ENCODE measurements at places on chromosomes 6 and 20. TPM values are rescaled to one million over a fixed set of nuclear protein-coding genes. Genes with fewer than 3 reads are reported as not detected.

GRCh38 chr6:103080497-103080896 lies 1687.0 kb downstream of the GRIK2 start:
- no peak for DNase-seq

DNA sequence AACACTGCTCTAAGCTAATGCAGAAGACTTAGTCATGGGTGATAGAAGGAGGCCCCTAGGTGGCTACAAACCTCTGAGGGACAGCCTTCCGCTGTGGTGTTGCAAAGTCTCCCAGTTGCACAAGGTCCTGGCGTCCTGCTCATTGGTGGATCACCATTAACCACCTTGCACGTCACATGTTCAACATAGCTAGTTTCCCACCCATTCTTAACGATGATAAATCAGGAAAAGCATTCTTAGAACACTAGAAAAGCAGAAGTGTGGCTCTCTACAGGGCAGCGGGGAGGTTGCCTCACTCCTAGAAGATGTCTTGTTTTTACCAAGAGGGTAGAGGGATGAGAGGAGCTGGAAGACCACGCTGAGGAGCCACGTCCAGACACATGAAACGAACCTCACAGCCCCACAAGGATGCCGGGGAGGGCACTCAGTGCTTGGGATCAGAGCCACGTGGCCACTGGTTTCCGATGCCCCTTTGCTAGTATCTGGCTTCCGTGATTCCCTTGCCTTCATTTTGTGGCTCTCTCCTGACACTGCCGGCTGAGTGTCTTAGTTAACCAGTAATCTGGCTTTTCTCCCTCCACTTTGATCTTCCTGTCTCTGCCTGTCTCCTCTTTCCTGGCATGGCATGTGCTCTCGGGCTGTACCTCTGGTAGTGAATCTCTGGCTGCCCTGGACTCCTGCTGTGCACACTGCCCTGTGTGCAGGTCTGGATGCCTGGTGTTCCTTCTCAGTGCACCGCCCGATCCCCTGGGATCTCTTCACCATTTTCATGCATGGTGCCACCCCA lies 91.4 kb upstream of the NEDD9 start:
- no peak for DNase-seq

The TFAP2D gene
- total RNA-seq, result not detected

The CDSN gene
- total RNA-seq, result 1.5 TPM

DNA sequence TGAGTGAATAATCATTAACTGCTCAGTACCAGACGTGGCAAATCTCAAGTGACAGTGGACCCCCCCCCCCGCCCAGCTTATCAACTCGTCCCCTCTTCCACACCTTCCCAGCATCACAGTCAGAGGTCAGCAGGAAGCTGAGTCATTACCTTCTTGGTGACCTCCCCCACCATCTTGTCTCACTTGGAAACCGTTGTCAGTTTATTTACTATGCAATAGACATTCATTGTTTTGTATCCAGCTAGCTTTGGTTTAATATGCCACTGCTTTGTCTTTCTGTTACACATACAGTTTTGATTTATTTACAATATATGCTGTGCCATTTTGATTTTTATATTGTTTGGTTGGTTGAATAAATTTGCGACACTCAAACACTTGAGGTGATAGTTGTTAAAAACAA lies 158.1 kb downstream of the QKI start:
- no peak for DNase-seq

DNA sequence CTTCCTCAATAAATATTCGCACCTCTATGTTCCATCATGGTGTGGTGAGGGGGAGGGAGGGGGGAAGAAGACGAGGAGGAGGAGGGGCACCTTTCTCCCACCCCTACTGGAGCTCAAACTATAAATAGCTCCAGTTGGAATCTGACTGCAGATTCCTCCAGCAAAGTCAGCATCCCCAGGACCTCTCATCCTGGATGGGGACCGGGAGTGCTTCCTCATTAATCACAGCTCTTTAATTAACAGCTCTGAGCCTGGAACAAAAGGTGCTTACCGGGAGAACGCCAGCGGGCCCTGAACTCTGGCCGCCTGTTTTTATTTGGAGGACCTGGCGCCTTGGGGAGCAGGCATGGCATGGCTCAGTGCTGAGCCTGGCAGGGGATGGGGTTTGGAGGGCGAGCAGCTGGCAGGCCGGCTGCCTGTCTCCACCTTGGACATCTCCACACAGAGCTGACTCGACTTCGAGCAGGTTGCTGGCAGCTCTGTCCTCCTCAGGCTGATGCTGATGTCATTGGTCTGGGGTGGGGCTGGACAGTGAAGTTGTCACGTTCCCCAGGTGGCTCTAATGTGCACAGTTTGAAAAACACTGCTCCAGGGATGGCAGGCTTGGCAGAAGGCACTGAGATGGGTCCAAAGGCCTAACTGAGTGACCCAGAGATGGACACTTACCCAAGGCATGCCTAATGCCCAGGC lies 180.4 kb downstream of the DHX35 start:
- DNase-seq, result no peak

The LRFN2 gene
- total RNA-seq, result not detected

DNA sequence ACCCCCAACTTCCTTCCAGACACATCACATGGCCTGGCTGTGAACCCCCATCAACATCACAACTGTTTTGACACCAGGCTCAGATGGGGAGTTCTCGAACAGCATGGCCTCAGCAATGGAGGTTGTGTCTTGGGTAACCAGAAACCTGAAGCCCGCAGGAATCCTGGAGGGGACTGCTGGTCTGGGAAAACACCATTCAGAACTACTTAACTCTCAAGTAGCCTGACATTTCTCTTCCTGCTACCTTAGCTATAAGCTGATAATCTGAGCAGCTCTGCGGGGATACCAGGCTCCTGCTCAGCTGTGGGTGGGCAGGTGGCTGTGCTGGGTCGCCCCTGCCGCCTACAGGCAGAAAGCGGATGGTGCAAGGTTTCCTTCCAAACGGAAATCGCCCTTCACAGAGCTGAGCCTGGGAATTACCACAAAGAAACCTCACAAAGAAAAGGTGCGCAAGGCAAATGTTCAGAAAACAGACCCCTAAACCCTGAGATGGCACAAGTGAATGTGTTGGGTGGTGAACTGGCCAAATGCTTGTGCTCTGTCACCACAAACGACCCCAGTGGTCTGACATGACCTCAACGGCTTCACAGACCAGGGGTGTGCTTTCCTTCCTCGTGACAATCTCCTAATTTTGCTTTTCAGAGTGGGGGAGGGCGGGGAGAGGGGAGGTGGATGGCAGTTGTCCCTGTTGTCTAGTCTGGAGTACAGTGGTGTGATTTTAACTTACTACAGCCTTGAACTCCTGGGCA lies 29.5 kb downstream of the SNX5 start:
- no peak for DNase-seq

The ADGRF1 gene
- total RNA-seq, result 8.3 TPM

The FOXA2 gene
- not detected for total RNA-seq

The KCNK16 gene
- total RNA-seq, result not detected

- no peak for DNase-seq
Observed at GRCh38 chr6:70456735-70457134, 43.4 kb downstream of the FAM135A start.

- no peak for DNase-seq
Observed at GRCh38 chr20:46206025-46206424, 87.9 kb downstream of the CD40 start.

GRCh38 chr20:9220874-9221547 lies 152.1 kb downstream of the PLCB4 start:
- DNase-seq, result no peak
